ENCODE measurements at places on chromosomes 5 and 9. TPM values are rescaled to one million over a fixed set of nuclear protein-coding genes. Genes with fewer than 3 reads are reported as not detected.
A peak's percentile ranks its signal among the peaks of the same experiment; 100 is the strongest.

- no peaks in the 10 kb centered on the region for H3K27me3 ChIP-seq
- H3K4me1 ChIP-seq = no peaks in the 10 kb centered on the region
- no peaks in the 10 kb centered on the region for H3K36me3 ChIP-seq
- H3K4me3 ChIP-seq = peak within 1 kb of the TSS; percentile 37
- DNase-seq = peak; percentile 57
Measured at GRCh38 chr5:151686674-151687407, at the start of gene SPARC. TSS of gene SPARC (minus strand) at chr5:151686915. CDS start at chr5:151676188, 10,727 bp downstream.

DNA sequence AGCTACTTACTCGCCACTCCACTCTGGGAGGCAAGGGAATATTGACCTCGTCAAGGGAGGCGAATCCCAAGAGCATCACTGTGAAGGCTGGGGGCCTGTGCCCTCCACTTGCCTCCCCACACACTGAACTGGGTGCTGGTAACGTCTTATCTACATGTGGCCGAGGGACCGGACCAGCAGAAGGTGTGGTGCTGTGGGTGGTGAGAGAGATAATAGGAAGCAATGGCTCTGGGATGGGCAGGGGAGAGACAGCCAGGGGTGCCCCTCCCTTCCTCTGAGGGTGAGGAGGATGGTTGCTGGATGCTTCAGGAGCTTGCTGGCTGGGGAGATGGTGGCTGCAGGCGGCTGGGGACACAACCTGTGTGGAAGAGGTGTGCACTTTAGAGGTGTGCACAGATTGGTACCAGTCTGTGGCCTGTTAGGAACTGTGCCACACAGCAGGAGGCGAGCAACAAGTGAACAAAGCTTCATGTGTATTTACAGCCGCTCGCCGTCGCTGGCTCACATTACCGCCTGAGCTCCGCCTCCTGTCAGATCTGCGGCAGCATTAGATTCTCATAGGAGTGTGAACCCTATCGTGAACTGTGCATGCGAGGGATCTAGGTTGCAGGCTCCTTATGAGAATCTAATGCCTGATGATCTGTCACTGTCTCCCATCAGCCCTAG, 100.3 kb downstream of the ENTREP1 start:
- no peak overlapping the region for H3K4me3 ChIP-seq
- no peaks in the 10 kb centered on the region for H3K36me3 ChIP-seq
- no peaks in the 10 kb centered on the region for H3K27me3 ChIP-seq
- no peak overlapping the region for H3K27ac ChIP-seq

DNA sequence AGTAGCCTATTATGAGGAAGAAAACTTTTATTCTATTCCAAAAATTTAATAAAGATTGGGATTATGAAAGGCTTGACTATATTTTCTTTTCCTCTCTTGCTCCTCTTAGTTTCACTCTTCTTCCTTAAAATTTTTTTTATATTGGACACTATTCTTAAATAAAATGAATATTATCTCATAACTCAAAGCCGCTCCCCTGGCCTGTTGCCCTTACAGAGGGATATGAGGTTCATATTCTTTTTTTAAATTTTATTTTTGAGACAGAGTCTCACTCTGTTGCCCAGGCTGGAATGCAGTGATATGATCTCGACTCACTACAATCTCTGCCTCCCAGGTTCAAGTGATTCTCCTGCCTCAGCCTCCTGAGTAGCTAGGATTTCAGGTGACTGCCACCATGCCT, 106.8 kb upstream of the MPDZ start:
- no peak for DNase-seq
- no peak overlapping the region for H3K27ac ChIP-seq
- no peaks in the 10 kb centered on the region for H3K27me3 ChIP-seq
- no peaks in the 10 kb centered on the region for H3K4me1 ChIP-seq

Gene TSSK1B
- total RNA-seq = not detected

Gene TICAM2
- total RNA-seq = 0.37 TPM

- H3K36me3 ChIP-seq = no peaks in the 10 kb centered on the region
- no peak overlapping the region for H3K27ac ChIP-seq
- no peak overlapping the region for H3K4me3 ChIP-seq
- H3K27me3 ChIP-seq = no peaks in the 10 kb centered on the region
- H3K4me1 ChIP-seq = no peaks in the 10 kb centered on the region
- no peak for DNase-seq
Measured at GRCh38 chr5:93789173-93790067, 48.0 kb upstream of the POU5F2 start.

Gene SHISAL2B
- total RNA-seq = not detected

DNA sequence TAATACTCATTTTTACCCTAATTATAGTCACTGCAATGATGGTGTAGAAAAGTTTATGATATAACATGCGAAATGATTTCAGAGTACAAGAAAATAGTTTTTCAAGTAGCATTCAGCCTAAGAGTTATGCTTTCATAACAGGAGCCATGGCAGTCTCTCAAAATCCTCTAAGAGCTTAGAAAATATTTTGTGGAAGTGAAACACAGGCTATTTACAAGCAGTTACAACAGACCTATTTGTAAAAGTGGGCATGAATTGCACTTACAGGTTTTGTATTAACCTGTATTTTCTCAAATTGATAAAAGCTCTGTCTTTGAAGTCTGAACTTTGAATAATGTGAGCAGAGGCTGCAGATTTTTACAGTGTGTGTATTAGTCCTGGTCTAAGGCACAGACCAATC, 523.3 kb downstream of the LRRC70 start:
- H3K4me3 ChIP-seq = no peak overlapping the region
- no peaks in the 10 kb centered on the region for H3K27me3 ChIP-seq
- no peaks in the 10 kb centered on the region for H3K36me3 ChIP-seq
- no peak overlapping the region for H3K27ac ChIP-seq

- no peak for DNase-seq
- H3K4me3 ChIP-seq = no peak overlapping the region
- no peaks in the 10 kb centered on the region for H3K4me1 ChIP-seq
- no peaks in the 10 kb centered on the region for H3K27me3 ChIP-seq
- H3K27ac ChIP-seq = no peak overlapping the region
Measured at GRCh38 chr9:128175102-128175563, 15.1 kb downstream of the BBLN start.

DNA sequence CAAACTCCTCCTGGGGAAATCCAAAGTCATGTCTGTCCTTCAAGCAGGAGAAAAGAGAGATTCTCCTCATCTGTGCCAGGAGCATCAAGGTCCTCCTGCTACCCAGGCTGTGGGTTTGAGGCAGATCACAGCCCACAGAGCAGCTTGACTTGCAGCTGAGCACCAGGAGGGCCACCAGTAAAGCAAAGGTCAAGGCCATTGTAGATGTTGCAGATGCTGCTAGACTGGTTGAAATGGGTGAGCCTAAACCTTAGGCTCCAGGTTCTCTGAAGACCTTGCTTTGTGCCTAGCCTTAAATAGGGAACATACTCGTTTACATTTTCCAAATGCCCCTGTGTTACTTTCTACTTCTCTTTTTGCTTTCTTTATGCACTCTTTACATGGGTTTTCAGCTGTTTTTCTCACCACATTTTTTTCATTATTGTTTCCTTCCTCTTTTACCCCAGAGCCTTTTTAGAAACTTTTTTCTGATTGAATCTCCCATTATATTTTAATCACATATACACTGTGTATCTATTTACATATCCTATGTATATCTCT, at the start of gene IFNA2:
Gene IFNA2 (minus strand): TSS at position 268 of the 540 bp plus-strand sequence. CDS start 69 bp downstream, at position 199.
- H3K27me3 ChIP-seq = peaks cover 5% of the 10 kb centered on the region
- H3K36me3 ChIP-seq = no peaks in the 10 kb centered on the region
- no peak for DNase-seq
- H3K4me3 ChIP-seq = no peak within 1 kb of the TSS

DNA sequence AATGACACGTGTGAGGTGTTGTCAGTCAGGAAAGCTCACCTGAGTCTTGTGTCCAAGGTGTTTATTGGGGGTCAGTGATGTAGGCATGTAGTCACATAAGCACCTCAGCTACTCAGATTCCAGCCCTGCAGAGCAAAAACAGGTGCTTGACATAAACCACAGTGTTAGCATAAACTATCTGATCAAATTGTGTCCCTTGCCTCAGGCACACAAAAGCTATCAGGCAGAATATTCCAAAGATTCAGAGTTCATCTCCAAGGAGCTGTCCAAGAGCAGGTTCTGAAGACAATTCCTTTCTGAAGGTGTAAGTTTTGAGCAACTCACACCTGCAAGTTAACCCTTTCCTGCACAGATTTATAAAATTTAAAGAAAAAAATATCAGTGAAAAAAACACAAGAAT, 102.2 kb upstream of the ITGA1 start:
- no peaks in the 10 kb centered on the region for H3K4me1 ChIP-seq
- no peaks in the 10 kb centered on the region for H3K27me3 ChIP-seq
- no peak for DNase-seq
- H3K36me3 ChIP-seq = no peaks in the 10 kb centered on the region
- H3K27ac ChIP-seq = no peak overlapping the region

Gene OLFML2A
- total RNA-seq = 0.44 TPM

Gene TTLL11
- total RNA-seq = 3.2 TPM

Gene THBS4
- not detected for total RNA-seq

DNA sequence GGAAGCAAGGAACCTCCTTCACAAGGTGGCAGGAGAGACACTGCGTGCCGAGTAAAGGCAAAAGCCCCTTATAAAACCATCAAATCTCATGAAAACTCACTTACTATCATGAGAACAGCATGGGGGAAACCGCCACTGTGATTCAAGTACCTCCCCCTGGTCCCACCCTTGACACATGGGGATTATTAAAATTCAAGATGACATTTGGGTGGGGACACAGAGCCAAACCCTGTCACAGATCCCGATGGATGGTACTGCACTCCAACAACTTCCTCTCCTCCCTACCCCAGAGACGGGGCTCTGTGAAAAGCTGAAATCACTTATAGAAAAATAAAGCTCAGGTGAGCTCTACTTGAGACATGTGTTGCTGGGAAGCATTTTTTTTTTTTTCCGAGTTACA, 10.3 kb upstream of the ADCY2 start:
- H3K27me3 ChIP-seq = no peaks in the 10 kb centered on the region
- H3K36me3 ChIP-seq = no peaks in the 10 kb centered on the region
- no peaks in the 10 kb centered on the region for H3K4me1 ChIP-seq
- no peak overlapping the region for H3K27ac ChIP-seq
- no peak overlapping the region for H3K4me3 ChIP-seq

GRCh38 chr5:131423056-131423455, 159.2 kb downstream of the CDC42SE2 start:
- no peak overlapping the region for H3K27ac ChIP-seq
- no peaks in the 10 kb centered on the region for H3K27me3 ChIP-seq
- no peaks in the 10 kb centered on the region for H3K4me1 ChIP-seq
- H3K36me3 ChIP-seq = peaks cover 8% of the 10 kb centered on the region
- no peak overlapping the region for H3K4me3 ChIP-seq

Gene SPATA31A3
- not detected for total RNA-seq

Gene PTGES
- total RNA-seq = not detected

GRCh38 chr5:137501846-137502406, 2.8 kb upstream of the SPOCK1 start:
- H3K4me1 ChIP-seq = no peaks in the 10 kb centered on the region
- no peak overlapping the region for H3K27ac ChIP-seq
- no peak overlapping the region for H3K4me3 ChIP-seq
- H3K36me3 ChIP-seq = no peaks in the 10 kb centered on the region
- no peaks in the 10 kb centered on the region for H3K27me3 ChIP-seq

Gene PPP3R2
- not detected for total RNA-seq

DNA sequence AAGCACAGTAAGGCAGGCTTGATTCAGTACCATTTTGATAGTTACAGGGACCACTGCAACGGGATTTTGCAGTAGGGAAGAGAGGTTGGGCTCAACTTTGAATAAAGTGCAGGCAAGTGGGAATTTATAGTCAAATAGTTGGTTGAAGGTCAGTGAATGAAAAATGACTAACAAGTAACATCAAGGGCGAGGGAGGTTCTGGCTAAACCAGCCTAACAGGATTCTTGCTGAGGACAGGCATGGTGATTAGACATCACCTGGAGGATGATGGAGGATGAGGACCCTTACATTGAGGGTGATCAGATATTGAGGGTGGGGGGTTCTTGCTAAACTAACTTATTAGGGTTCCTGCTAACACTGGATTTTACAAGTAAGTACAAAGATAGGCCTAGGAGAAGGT, 66.1 kb upstream of the SMC5 start:
- H3K27ac ChIP-seq = no peak overlapping the region
- no peaks in the 10 kb centered on the region for H3K27me3 ChIP-seq
- no peaks in the 10 kb centered on the region for H3K4me1 ChIP-seq

- no peak overlapping the region for H3K4me3 ChIP-seq
- no peaks in the 10 kb centered on the region for H3K36me3 ChIP-seq
- H3K27ac ChIP-seq = no peak overlapping the region
- no peaks in the 10 kb centered on the region for H3K27me3 ChIP-seq
Measured at GRCh38 chr9:25353783-25354182, 324.5 kb downstream of the TUSC1 start.

GRCh38 chr9:6715755-6716643, 41.8 kb upstream of the KDM4C start:
- H3K4me3 ChIP-seq = peak overlapping the region; percentile 35
- no peaks in the 10 kb centered on the region for H3K27me3 ChIP-seq
- H3K27ac ChIP-seq = peak overlapping the region; percentile 98
- H3K4me1 ChIP-seq = peaks cover 10% of the 10 kb centered on the region

DNA sequence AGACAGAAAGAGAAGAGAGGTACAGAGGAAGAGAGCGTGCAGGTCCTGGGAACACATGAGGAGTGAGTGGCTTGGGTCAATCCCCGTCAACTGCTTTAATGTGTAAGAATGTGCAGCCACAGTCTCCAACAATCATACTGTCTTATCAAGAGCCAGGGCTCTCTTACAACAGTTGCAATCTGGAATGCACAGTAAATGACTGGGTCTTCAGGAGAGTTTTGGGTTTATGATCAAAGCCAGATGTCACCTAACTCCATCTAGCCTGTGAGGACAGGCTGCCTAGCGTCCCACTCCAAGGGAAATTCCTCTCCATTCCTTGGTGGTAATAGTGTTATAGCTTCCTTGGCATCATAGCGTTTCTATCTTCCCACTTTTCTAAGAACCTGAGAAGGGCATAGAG, 75.0 kb upstream of the TRIO start:
- H3K27ac ChIP-seq = no peak overlapping the region
- H3K27me3 ChIP-seq = no peaks in the 10 kb centered on the region
- no peaks in the 10 kb centered on the region for H3K4me1 ChIP-seq
- no peak for DNase-seq

GRCh38 chr5:80706835-80707447, 52.2 kb upstream of the DHFR start:
- no peaks in the 10 kb centered on the region for H3K27me3 ChIP-seq
- no peak overlapping the region for H3K4me3 ChIP-seq
- H3K36me3 ChIP-seq = no peaks in the 10 kb centered on the region
- H3K27ac ChIP-seq = no peak overlapping the region

Data from right lobe of liver (tissue), 6 donors.